ENCODE measurements at places on chromosomes 3 and 15. TPM values are rescaled to one million over a fixed set of nuclear protein-coding genes. Genes with fewer than 3 reads are reported as not detected.
A peak's percentile ranks its signal among the peaks of the same experiment; 100 is the strongest.

The TRPC1 gene
- 23.1 TPM for total RNA-seq

- DNase-seq: no peak
Measured at GRCh38 chr3:133956353-133956752, 60.7 kb upstream of the RAB6B start.

- DNase-seq: no peak
Measured at GRCh38 chr3:115052906-115053305, 94.2 kb downstream of the ZBTB20 start.

DNA sequence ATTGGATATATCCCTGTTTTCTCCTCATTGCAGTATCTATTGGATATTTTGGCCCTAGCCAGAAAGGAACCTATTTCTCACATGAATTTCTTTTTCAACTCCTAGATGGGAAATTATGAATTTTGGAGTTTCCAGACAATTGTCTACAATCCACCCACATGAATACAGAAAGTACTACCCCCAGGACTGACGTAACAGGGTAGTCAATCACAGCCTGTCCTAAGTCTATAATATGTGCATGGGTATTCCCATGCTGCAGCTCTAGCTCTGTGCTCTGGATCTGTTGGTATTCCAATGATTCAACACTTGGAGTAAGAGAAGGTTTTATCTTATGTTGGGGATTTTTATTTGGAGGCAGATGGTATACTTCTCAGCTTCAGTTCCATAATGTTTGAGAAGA is 393.1 kb upstream of the ARRDC4 start:
- no peak for DNase-seq

DNA sequence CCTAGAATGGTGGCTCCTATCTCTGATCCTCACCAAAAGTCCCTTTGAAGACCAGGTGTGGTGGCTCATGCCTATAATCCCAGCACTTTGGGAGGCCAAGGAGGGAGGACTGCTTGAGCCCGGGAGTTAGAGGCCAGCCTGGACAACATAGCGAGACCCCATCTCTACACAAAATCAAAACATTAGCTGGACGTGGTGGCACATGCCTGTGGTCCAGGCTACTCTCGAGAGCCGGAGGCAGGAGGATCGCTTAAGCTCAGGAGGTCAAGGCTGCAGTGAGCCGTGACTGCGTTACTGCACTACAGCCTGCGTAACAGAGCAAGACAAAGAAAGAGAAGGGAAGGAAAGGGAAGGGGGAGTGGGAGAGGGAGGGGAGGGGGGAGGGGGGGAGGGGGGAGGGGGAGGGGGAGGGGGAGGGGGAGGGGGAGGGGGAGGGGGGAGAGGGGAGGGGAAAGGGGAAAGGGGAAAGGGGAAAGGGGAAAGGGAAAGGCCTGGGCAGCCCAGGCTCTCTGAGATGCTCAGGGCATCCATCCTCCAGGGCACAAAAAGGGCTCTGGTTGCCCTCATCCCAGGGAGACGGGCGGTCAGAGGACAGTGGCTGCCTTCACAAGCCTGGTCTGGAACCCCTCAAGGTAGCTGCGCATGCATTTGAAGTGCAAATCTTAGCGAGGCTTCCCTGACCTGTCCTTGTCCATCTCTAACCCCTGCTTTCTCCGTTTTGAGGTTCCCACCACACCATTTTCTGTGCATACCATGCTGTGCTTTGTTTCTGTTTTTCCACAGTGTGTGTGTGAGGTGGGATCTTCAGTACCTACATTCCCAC is 76.1 kb downstream of the LDHAL6B start:
- no peak for DNase-seq

GRCh38 chr3:140219291-140219690 is 284.3 kb downstream of the CLSTN2 start:
- no peak for DNase-seq

DNA sequence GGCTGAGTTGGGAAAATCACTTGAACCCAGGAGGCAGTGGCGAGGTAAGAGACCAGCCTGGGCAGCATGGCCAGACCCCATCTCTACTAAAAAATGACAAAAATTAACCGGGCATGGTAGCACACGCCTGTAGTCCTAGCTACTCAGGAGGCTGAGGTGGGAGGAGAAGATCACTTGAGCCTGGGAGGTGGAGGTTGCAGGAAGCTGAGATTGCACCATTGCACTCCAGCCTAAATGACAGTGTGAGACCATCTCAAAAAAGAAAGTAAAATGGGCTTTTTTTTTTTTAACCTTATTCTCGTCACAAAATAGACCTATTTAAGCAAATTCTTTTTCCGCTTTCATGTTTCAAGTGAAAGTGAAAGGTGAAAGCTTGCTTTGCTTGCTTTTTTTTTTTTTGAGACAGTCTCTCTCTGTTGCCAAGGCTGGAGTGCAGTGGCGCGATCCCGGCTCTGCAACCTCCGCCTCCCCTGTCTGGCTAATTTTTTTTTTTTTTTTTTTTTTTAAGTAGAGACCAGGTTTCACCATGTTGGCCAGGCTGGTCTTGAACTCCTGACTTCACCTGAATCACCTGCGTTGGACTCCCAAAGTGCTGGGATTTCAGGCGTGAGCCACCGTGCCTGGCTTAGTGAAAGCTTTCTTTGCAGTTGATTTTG is 3.6 kb downstream of the PDIA3 start:
- DNase-seq: no peak

DNA sequence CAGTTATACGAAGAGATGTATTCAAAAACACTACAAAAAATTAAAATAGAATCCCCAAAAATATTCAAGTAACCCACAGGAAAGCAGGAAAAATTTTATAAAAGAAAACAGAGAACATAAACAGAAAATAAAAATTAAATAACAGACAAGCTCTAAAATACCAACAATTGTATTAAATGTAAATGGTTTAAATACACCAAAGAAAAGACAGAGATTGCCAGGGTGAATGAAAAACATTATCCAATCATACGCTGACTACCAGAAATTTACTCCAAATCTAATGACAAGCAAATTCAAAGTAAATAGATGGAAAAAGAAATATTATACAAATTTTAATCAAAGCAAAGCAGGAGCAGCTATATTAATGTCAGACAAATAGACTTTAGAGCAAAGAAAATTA is 103.6 kb downstream of the BOC start:
- no peak for DNase-seq

- no peak for DNase-seq
Measured at GRCh38 chr3:85740561-85740960, 781.8 kb downstream of the CADM2 start.

The PLOD2 gene
- total RNA-seq: 20.9 TPM

- DNase-seq: no peak
Measured at GRCh38 chr15:34122771-34123183, 20.9 kb downstream of the PGBD4 start.

GRCh38 chr15:60413231-60413824 is 15.5 kb upstream of the ANXA2 start:
- no peak for DNase-seq

The PROS1 gene
- total RNA-seq: 28.4 TPM

GRCh38 chr3:27093771-27094170 is 275.4 kb downstream of the NEK10 start:
- no peak for DNase-seq

DNA sequence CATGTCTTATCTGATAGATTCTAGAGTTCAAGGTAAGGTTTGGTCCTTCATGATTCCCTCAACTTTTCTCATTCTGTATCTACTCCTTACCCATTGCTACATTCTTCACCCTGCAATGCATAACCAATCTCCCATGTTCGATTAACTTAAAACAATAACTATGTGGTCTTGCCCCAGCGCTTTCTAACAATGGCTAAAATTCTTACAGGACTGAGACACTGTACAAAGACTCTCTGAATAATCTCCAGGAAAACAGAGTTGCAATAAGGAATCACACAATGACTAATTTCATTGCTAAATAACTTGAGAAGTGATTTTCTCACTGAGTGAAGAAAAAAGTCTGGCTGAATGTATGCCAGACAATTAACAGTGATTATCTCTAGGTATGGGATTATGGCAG is 69.6 kb upstream of the FAM174B start:
- no peak for DNase-seq

GRCh38 chr3:77915336-77915735 is 875.4 kb downstream of the ROBO2 start:
- DNase-seq: no peak

DNA sequence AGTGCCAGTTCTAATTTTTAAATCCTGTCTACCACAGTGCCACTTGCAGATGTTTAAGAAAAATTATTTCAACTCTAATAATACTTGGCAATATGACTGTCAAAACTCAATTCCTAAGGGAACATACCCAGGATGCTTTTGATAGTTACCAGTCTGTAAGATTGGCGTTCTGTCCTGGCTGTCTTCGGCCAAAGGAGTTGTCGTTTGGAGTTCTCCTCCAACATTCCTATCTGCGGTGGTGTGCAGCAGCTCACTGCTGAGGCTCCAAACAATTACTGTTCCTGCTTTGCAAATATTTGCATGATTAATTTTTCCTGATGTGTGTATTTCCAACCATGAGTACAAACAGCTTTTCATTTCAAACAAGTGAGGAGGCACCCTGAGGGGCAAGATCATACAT is 330.8 kb upstream of the DPH6 start:
- no peak for DNase-seq

DNA sequence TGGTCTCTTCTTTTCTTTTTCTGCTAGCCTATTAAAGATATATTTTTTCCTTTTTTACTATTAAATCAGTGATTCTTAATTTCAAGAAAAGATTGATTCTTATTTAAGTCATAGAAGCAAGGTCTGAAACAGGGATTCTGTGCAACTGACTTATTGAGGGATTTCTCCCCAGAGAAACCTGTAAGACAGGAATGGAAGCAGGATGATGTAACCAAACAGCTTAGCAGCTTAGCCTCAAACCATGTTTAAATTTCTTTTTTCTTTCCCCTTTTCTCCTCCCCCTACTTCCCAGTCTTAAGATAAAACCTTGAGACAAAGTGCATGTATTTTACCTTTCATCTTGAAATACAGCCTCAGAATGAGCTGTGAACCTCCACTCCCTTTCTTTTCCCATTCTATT is 322.8 kb downstream of the NEK10 start:
- DNase-seq: no peak

DNA sequence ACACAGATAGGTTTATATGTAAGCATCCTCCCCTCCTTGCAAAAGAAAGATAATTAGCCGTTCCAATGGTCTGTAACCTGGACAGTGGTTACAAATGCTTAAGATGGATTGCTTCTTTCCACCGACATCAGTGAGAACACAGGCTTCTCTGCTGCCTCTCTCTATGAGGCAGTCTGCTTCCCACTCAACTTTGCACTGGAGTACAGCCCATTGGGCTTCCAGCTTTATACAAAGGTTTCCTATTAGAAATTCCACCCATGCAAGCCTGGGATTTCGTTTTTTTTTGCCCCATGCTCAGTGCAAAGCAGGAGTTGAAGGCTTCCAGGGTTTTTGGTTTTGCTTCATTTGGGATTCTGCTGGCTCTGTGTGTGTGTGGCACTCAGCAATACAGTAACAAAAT is 47.3 kb upstream of the C3orf22 start:
- no peak for DNase-seq

GRCh38 chr15:31458596-31459399 is 132.2 kb downstream of the KLF13 start:
- no peak for DNase-seq

- DNase-seq: peak; percentile 71
Measured at GRCh38 chr3:20043396-20043795, 3.1 kb downstream of the KAT2B start.

The LRRIQ4 gene
- 0.68 TPM for total RNA-seq

- no peak for DNase-seq
Measured at GRCh38 chr15:74488776-74489175, 27.8 kb upstream of the UBL7 start.

GRCh38 chr3:9108876-9109567 is 140.4 kb downstream of the SRGAP3 start:
- DNase-seq: peak; percentile 67

DNA sequence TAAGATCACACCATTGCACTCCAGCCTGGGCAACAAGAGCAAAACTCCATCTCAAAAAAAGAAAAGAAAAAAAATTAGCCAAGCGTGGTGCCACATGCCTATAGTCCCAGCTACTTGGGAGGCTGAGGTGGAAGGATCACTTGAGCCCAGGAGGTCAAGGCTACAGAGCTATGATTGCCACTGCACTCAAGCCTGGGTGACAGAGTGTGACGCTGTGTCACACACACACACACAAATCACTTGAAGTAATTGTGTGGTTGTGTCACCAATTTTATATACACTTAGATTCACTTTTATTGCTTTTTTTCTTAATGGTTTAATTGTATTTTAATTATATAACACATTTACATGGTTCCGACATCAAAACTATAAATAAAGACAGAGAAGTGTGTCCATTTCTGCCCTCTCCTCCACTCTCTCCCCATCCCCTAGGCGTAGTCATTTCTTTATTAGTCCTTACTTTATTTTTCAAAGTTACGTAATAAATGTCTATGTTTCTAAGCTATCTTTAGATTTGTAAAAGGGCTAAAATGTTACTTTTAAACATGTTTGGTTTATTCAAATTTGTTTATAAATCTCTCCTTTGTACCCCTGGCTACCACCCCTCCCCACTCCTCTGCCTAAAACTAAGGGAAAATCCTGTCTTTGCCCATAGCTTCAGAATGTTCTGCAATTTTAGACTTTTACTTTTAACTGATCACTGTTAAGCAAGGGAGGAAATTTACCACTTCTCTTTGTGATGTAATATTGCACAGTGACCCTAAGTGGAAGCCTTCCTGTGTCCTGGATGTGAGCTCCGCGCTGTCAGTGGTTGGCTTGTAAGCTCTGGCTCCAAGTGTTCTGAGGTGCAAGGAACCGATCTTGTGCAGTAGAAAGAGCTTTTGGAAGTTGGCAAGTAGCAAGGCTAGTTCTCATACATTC is 10.8 kb upstream of the VILL start:
- no peak for DNase-seq

The SLC28A1 gene
- total RNA-seq: 0.31 TPM

DNA sequence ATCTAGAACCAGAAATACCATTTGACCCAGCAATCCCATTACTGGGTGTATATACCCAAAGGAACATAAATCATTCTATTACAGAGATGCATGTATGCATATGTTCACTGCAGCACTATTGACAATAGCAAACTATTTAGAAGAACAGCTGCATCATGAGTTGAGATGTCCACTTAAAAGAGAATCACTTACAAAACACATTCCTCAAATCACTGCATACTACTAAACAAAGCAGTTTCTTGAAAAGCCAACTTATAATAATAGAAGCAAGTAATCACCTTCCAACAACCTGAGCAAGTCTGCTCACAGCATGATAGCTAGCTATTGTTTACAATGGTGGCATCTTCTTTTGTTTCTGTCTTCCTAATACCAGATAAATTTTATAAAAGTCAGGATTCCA is 454.7 kb upstream of the ADAMTS9 start:
- no peak for DNase-seq

The ZNF774 gene
- total RNA-seq: 8.7 TPM

- DNase-seq: no peak
Measured at GRCh38 chr3:189638276-189639031, 7.3 kb downstream of the TP63 start.

- DNase-seq: peak; percentile 4
Measured at GRCh38 chr15:101466188-101466587, 23.3 kb downstream of the PCSK6 start.

- no peak for DNase-seq
Measured at GRCh38 chr3:57688291-57688690, 4.6 kb downstream of the DENND6A start.

- peak; percentile 75 for DNase-seq
Measured at GRCh38 chr3:1987980-1988379, 110.7 kb upstream of the CNTN4 start.

All from testis (tissue), 5 donors.